Activated T-cell treated with anti-CD3 and anti-CD28 coated beads for 1 hour (primary cell): ENCODE measurements at places on chromosomes 12 and 14.

DNA sequence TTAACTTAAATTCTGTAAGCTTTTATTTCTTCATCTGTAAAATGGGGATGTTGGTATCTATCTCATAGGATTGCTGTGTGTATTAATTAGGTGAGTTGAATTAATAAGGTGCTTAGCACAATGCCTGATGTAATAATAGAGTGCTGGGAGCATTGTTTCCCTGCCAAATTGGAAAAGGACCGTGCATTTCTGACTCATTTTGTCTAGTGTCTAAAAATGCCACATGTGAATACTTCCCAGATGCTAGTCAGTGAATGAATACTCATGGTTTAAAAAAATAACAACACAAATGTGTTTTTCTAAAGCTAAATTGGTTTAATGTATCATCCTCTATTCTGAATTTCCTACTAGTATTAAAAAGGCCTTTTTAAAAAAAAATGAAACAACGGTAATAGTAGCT, 45.4 kb upstream of the NEDD1 start:
- no peak for DNase-seq

GRCh38 chr12:116297224-116297834, 19.8 kb upstream of the MED13L start:
- no peak for DNase-seq

DNA sequence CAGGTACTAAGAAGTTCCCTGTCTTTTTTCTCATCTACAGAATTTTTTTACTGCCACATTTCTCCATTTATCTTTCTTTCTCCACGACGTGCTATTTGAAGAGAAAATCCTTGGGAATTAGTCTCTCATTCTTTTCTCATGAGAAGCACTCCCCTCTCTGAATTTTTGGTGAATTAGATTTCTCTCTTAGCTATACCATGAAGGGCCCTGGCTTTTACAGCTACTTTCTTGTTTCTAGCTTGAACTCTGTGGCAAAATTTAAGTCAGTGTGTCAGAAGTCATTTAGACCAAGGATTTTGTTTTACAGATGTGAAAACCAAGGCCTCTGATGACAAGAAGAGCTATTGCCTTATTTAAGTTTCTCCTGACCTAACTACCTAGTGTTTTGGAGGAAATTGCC, 213.1 kb downstream of the AEBP2 start:
- DNase-seq, result no peak

- no peak for DNase-seq
Observed at GRCh38 chr12:74242088-74242487, 295.5 kb upstream of the ATXN7L3B start.

DNA sequence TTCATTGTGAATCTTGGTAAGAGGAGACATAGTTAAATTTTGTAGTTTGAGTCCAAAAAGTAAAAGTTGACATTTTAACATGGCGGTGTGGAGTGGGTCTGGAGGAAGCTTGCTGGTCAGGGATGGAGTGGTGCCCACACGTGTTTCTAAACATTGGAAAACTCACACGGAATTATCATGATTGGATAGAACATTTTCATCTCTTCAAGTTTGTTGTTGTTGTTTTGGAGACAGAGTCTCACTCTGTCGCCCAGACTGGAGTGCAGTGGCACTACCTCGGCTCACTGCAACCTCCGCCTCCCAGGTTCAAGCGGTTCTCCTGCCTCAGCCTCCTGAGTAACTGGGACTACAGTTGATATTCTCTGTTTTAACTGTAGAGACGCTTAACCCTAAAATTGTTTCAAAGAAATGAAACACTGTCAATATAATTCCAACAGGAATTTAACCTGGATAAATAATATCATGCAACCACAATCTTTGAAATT, 502 bp upstream of the MBIP start:
- no peak for DNase-seq

- DNase-seq, result no peak
Observed at GRCh38 chr14:104656014-104656714, 33.3 kb upstream of the INF2 start.

- DNase-seq, result no peak
Observed at GRCh38 chr12:60281522-60281921, 685.7 kb downstream of the SLC16A7 start.

- no peak for DNase-seq
Observed at GRCh38 chr14:81594012-81594411, 60.4 kb upstream of the SEL1L start.

DNA sequence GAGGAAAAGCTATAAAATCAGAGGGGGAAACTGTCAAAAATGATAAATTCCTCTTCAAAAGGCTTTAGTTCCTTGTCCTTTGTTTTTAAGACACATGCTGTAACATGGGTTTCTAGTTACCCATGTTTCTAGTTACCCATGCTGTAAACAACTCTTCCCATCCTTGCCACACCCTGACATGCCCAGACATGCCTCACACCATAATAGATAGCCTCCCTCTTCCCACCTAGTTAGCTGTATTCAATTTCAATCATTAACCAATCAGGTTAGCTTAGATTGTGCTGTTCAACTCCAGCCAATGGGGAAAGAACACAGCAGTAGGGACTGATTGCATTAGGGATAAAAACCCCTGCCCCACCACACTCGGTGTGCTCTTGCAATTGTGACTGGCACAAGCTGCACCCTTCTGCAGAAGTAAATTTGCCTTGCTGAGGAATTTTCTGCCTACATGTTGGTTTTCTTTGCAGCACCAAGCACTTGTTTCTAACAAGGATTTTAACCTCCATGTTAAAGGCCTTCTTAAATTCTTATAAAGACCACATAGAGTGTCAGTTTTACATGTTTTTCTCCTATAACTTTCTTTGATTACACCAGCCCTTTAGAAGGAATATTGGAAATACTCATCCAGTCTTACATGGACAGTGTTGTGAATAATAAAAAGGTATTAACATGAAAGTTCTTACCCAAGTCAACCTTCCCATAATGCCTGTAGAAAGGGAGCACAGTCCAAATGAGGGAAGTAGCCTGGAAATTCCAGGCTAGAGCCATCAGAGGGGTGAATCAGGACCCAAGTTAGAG, 32.5 kb upstream of the LALBA start:
- no peak for DNase-seq

GRCh38 chr12:70399311-70399710, 33.2 kb downstream of the KCNMB4 start:
- no peak for DNase-seq

GRCh38 chr14:22418631-22419030, 170.4 kb downstream of the DAD1 start:
- DNase-seq, result no peak

DNA sequence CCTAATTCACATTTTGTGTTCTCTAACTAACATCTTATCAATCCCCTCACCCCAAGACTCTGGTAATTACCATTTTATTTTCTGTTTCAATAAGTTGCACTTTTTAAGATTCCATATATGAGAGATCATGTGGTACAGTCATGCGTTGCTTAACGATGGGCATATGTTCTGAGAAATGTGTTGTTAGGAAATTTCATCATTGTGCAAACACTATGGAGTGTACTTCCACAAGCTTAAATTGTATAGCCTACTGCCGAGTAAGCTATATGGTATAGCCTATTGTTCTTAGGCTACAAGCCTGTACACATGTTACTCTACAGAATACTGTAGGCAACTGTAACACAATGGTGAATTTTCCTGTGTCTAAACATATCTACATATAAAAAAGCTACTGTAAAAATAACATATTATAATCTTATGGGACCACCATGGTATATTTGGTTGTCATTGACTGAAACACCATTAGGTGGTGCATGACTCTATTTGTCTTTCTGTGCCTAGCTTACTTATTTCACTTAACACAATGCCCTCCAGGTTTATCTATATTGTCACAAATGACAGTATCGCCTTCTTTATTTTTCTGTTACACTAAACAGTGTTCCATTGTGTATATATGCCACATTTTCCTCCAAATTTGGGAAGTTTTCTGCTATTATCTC, 473.4 kb upstream of the LMO3 start:
- DNase-seq, result no peak

GRCh38 chr12:109098183-109098604, 797 bp downstream of the UNG start:
- no peak for DNase-seq

DNA sequence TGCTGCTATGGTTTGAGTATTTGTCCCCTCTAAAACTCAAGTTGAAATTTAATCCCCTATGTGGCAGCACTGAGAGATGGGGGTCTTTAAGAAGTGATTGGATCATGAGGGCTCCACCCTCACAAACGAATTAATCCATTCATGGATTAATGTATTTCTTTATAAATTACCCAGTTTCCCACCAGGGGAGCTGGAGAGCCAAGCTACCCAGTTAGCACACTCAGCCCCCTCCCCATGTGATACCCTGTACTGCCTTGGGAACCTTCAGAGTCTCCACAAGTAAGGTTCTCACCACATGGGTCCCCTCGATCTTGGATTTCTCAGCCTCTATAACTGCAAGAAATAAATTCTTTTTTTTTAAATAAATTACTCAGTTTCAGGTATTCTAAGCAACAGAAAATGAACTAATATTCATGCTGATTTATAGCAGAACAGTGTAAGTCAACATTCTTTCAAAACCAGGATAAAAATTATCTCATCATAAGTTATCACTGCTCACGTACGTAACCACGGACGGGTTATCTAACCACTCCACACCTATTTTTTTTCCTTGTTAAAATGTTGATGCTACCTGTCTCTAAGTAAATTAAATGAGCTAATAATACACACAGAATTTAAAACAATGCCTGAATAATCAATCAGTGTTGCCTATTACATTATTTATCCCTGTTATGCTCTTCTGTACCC, 3.6 kb downstream of the NAP1L1 start:
- no peak for DNase-seq

- DNase-seq, result no peak
Observed at GRCh38 chr14:78425330-78425729, 255.2 kb downstream of the NRXN3 start.

GRCh38 chr12:86914721-86915120, 658.5 kb upstream of the MGAT4C start:
- no peak for DNase-seq

DNA sequence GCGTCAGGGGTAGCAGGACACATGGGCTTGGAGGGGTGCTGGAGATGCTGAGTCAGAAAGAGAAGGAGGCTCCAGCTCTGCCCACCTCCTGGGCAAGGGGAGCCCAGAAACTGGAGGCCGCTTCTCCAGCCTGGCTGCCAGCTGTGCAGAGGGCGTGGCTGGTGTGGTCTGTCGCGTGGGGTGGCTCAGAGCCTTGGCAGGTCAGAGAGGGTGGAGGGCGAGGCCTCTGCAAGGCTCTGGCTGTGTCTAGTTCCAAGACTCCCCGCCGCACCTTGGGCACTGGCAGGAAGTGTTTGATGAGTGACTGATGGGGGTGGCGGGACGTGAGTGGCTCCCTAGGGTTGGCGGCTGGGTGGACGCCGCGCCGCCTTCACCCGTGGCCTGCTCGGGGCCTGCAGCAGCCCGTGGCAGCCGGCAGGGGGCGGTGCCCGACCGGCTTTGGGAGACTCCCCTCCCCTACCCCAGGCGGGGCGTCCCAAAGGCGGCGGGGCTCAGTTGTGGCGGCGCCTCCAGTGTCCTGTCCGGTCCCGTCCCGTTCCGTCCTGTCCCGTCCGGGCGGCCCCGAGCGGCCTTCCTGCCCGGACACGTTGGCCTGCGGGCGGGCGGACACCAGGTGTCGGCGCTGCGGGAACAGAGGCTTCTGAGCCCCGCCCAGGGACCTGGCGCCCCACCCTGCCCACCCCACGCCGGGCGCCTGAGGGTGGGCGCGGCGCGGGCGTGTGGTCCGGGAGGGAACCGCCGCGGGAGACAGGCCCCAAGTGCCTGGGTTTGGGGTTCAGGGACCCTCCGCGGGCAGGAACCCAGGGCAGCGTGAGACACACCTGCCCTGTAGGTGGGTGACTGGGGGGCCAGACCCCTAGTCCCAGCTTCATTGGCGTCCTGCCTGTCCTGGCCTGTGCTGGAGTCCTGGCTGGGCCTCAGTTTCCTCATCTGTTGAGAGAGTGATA, 39.7 kb downstream of the KRT80 start:
- DNase-seq, result peak; percentile 63

DNA sequence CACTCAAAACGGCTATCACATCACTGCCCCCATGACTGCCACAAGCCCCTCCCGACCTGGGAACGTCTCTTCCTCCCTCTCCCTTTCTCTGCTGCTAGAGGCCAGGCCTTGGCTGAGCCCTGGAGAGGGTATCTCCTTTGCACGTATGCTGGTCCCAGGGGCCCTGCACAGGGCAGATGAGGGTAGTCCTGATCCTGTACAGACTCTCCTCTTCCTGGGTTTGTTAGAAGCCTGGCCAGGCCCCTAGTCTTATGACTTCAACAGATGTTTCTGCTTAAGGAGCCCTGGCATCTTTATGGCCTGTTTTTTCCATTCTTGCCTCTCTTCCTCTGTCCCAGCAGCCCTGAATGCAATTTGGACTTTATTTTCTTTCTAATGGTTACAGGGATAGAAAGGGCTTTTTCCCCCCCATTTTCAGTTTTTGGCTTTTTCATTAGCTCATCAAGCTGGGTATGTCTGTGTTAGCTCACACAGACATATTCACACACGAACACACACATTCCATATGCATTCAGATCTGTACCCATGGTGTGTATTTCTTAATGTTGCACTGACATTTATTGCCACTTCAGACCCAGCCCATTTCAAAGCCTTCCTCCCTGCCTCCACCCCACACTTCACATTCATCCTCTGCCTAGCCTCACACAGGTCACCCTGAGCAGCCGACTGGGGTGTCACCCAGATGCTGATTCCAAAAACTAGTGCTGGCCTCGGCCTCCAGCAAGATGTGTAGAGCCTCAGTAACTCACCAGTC, 203.2 kb downstream of the ZFP36L1 start:
- DNase-seq, result no peak

DNA sequence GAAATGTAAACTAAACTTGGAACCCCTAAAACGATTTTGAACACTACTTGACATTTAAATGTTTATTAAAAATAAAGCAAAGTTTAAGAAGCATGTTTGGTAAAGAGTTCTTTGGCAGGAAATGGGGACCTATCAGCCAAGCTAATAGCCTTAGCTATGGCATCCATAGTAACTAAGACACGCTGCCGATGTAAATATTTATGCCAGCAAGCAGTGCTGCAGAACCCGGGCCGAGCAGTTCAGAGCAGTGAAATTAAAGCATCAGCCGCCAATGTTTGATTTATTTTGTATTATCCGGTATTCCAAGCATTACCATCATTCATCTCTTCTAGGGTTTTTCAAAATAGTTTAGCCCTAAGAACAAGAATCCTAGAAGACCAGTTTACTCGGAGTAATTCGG, 61.6 kb downstream of the PPP2R5C start:
- DNase-seq, result no peak

DNA sequence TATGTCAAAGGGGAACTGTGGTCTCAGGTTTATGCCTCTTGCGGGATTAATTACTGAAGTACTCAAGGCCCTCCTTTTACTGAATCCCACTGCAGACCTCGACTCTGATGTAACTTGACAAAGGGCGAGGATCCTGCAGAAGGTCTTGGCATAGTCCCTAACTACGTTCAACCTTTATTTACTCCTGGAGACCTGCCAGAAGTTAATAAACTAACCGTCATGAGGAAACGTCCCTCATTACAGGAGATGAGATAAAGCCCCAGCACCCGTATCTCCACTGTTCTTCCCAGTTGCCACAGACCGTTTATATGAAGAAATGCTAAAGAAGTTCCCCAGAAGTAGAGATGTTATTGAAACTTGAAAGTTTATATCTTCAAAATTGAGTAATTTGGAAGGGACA, 190.9 kb downstream of the ETV6 start:
- DNase-seq, result no peak
